ENCODE measurements at places on chromosomes 11 and 22.

DNA sequence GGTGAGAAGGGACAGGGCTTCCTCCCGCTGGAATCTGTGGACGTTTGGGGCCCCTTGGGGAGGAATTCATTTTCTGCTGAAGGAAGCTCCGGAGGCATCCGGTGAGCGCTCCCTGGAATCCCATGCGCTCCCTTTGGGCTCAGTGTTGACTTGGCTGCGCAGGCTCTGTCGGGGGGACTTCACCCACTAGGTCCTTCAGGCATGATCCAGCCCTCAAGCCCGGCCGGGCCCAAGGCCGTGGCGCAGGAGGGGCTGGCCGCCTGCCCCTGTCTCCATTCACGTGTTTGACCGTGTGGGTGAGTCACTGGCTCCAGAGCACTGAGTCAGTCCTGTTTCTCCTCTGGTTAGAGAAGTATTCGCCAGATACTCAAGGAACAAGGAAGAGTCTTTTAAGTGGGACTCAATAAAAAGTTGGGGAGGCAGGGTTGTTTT is 1.4 kb downstream of the CTTN start:
- no peak for DNase-seq

DNA sequence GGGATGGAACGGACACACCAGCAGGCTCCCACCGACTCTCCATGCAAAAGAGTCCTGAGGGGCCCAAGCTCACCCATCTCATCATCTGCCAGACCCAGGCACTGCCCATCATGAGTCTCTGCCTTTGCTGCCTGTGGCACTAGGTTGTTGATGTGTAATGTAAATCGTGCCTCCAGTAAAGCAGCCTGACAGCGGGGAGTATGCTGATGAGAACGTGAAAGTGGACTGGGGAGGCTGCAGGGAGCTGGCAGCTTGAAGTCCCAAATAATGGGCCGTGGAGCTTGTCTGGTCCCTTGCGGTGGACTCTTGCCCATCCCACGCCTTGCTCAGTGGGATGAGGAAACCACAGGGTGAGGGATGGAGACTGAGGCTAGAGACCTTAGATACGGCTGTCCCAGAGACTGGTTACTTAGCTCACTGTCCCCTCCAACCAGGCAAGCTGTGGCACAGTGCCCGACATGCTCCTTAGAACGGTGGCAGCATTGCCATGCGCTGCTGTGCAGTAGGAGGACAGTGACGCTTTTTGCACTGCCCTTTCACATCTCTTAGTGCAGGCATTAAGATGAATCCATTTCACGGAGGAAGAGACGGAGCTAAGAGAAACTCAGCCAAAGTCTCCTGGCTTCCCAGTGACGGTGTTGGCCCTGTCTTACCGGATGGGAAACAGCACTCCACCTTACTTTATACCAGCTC is 39.6 kb upstream of the PLET1 start:
- no peak for DNase-seq

- no peak for DNase-seq
These were observed 285.9 kb downstream of the TBC1D22A start for GRCh38 chr22:47048123-47049077.

GRCh38 chr22:40236131-40236665 is 58.5 kb downstream of the TNRC6B start:
- DNase-seq, result no peak

GRCh38 chr22:48849219-48849912 is 978.3 kb downstream of the BRD1 start:
- no peak for DNase-seq
